ENCODE measurements at places on chromosomes 5 and 9. TPM values are rescaled to one million over a fixed set of nuclear protein-coding genes. Genes with fewer than 3 reads are reported as not detected.

DNA sequence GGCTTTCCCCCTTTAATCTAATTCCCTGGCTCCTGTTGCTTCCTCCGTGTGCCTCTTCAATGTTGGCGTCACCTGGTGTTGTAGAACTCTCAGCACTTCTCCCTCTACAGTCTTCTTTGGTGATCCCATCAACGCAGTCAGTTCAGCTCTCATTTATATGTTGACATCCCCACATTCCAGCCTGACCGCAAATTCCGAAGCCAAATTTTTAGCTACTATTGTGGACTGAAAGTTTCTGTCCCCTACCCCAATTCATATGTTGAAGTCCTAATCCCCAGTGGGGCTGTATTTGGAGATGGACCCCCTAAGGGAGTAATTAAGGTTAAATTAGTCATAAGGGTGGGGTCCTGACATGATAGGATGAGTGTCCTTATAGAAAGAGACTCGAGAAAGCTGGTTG, 210.6 kb upstream of the ADAMTSL1 start:
- no peaks in the 10 kb centered on the region for H3K4me1 ChIP-seq
- no peak overlapping the region for H3K4me3 ChIP-seq
- no peaks in the 10 kb centered on the region for H3K36me3 ChIP-seq
- H3K27ac ChIP-seq: no peak overlapping the region
- DNase-seq: no peak

Gene SH3GL2
- total RNA-seq: not detected

Gene GBA2
- 62.2 TPM for total RNA-seq

DNA sequence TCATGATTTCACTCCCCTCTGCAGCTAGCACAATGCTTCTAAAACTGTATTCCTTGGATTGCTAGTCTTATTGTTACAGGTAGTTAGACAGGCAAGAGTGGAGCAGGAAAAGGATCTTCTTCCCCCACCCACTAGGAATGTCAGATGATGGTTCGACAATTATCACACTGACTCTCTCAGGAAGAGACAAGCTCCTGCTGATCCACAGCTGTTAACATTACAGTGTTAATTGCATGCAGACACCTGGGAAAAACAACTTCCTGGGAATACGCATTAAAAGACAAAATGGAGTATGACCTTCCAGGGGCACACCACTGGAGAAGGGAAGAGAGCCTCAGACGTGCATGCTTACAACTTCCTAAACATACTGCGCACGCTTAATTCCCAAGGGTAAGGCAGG, 46.2 kb upstream of the LIFR start:
- H3K27me3 ChIP-seq: peaks cover 19% of the 10 kb centered on the region
- no peak overlapping the region for H3K4me3 ChIP-seq
- DNase-seq: no peak
- H3K4me1 ChIP-seq: no peaks in the 10 kb centered on the region
- H3K36me3 ChIP-seq: no peaks in the 10 kb centered on the region

GRCh38 chr5:73540192-73540591, 25.2 kb downstream of the ANKRA2 start:
- H3K27ac ChIP-seq: no peak overlapping the region
- peaks cover 2% of the 10 kb centered on the region for H3K4me1 ChIP-seq
- H3K27me3 ChIP-seq: peaks cover 31% of the 10 kb centered on the region
- H3K4me3 ChIP-seq: no peak overlapping the region
- DNase-seq: no peak
- no peaks in the 10 kb centered on the region for H3K36me3 ChIP-seq

Gene RABL6
- total RNA-seq: 98.4 TPM

- peaks cover 24% of the 10 kb centered on the region for H3K27me3 ChIP-seq
- no peak overlapping the region for H3K27ac ChIP-seq
- peaks cover 11% of the 10 kb centered on the region for H3K4me1 ChIP-seq
Measured at GRCh38 chr5:1011741-1012312, 3.2 kb downstream of the NKD2 start.

Gene LIX1
- not detected for total RNA-seq

DNA sequence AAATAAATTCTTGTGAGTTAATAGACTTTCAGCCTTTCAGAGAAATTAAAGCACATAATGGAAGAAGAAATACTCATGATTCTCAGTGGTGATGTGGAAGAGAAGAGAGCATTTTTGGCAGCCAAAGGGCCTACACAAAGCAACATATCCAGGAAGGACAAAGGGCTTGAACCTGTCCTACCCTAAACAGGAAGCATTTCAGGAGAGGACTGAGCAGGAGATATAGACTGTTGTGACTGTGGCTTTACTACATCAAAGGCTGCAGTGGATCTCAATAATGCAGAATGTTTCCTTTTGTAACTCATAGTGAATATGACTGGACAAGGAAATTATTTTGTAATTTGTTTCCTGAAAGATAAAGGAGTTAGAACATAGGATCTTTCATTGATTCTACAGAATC, 1.3 kb upstream of the PARP8 start:
- no peak for DNase-seq
- peaks cover 21% of the 10 kb centered on the region for H3K4me1 ChIP-seq
- H3K27me3 ChIP-seq: no peaks in the 10 kb centered on the region
- peak overlapping the region; percentile 98 for H3K4me3 ChIP-seq
- peaks cover 14% of the 10 kb centered on the region for H3K36me3 ChIP-seq

GRCh38 chr9:84315278-84315877, 25.2 kb downstream of the SLC28A3 start:
- H3K27ac ChIP-seq: no peak overlapping the region
- H3K27me3 ChIP-seq: no peaks in the 10 kb centered on the region

Gene ABLIM3
- not detected for total RNA-seq

Gene MEGF10
- not detected for total RNA-seq

- H3K4me1 ChIP-seq: peaks cover 48% of the 10 kb centered on the region
- H3K27ac ChIP-seq: peak overlapping the region; percentile 93
- DNase-seq: no peak
- peak overlapping the region; percentile 54 for H3K4me3 ChIP-seq
- H3K36me3 ChIP-seq: peaks cover 9% of the 10 kb centered on the region
- H3K27me3 ChIP-seq: no peaks in the 10 kb centered on the region
Measured at GRCh38 chr5:154198611-154199230, 8.2 kb downstream of the GALNT10 start.

DNA sequence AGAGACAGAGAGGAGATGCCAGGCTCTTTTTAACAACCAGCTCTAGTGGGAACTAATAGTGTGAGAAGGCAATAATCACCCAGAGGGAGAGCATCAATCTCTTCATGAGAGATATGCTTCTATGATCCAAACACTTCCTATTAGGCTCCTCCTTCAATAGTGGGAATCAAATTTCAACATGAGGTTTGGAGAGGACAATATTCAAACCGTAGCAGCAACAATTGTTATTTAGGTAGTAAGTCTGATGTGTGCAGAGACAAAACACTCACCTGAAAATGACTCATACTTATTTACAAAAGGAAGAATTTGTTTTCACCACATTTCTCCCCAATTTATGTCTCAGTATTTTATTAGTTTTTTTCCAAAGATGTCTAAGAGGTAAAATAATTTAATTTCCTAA, 144.3 kb downstream of the ST8SIA4 start:
- DNase-seq: no peak
- peaks cover 3% of the 10 kb centered on the region for H3K27me3 ChIP-seq
- no peak overlapping the region for H3K4me3 ChIP-seq

Gene RANBP17
- total RNA-seq: not detected

GRCh38 chr9:135552698-135553171, 6.8 kb downstream of the OBP2A start:
- H3K4me1 ChIP-seq: no peaks in the 10 kb centered on the region
- no peaks in the 10 kb centered on the region for H3K36me3 ChIP-seq
- H3K27me3 ChIP-seq: no peaks in the 10 kb centered on the region
- DNase-seq: no peak
- H3K4me3 ChIP-seq: no peak overlapping the region
- no peak overlapping the region for H3K27ac ChIP-seq

- DNase-seq: no peak
- H3K27me3 ChIP-seq: no peaks in the 10 kb centered on the region
- no peaks in the 10 kb centered on the region for H3K4me1 ChIP-seq
- H3K36me3 ChIP-seq: no peaks in the 10 kb centered on the region
- H3K27ac ChIP-seq: no peak overlapping the region
Measured at GRCh38 chr5:12772276-12772675, 868.0 kb upstream of the CTNND2 start.

DNA sequence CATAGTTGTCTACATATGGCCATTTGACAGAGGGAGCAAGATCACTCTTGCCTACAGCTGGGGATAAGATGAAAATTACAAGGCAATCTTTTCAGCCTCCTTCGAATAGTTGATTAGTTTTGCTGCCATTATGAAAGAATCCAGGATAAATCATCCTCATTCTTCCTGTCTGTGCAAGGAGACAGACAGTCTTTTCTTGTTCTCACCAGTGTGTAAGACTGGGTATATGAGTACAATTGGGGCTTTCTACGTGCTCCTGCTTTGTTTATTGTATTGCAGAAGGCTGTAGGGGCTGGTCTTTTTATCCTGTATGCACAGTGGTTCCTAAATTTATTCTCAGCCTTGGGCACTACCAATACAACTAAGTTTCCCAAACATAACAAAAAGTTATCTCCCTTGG, 76.8 kb downstream of the SPEF2 start:
- no peaks in the 10 kb centered on the region for H3K27me3 ChIP-seq
- H3K36me3 ChIP-seq: peaks cover 6% of the 10 kb centered on the region
- no peak overlapping the region for H3K27ac ChIP-seq
- H3K4me1 ChIP-seq: no peaks in the 10 kb centered on the region
- no peak for DNase-seq
- H3K4me3 ChIP-seq: no peak overlapping the region

Gene ZBED3
- 3.6 TPM for total RNA-seq

Gene ADAMTS13
- 3.2 TPM for total RNA-seq

DNA sequence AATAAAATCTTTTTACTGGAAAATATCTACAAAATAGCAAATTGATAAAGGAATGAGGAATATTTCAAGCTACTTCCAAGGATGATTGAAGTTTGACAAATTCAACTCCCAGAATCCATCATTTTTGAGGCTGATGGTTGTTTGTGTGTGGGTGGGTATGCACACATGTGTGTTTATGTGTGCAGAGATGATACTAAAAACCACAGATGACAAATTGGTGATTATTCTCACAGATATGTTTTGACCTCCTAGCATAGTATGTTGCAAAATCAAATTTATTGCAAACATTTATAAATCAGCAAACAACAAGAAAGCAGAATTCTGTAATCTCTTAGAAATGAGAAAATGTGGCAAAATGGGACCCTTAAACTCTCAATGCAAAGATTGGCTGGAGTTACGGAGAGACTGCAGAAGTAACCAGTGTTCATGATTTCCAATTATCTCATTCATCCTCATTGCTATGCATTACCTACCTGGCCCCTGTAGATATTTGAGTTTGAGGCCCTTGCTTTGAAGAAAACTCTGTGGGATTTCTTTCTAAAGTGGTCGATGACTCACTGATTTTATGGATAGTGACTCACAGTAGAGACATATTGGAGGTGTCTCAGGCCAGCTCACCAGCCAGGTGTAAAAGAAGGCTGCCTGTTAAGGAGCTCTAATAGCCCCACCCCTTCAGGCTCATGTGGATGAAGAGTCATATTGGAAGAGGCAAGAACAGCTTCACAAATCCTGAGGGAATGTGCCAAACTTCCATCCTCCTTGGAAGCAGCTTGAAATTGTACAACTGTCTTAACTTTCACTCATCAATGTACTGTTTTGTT, 44.6 kb upstream of the TMC1 start:
- H3K27me3 ChIP-seq: no peaks in the 10 kb centered on the region
- DNase-seq: no peak
- H3K4me3 ChIP-seq: no peak overlapping the region
- H3K4me1 ChIP-seq: peaks cover 30% of the 10 kb centered on the region
- H3K36me3 ChIP-seq: no peaks in the 10 kb centered on the region

DNA sequence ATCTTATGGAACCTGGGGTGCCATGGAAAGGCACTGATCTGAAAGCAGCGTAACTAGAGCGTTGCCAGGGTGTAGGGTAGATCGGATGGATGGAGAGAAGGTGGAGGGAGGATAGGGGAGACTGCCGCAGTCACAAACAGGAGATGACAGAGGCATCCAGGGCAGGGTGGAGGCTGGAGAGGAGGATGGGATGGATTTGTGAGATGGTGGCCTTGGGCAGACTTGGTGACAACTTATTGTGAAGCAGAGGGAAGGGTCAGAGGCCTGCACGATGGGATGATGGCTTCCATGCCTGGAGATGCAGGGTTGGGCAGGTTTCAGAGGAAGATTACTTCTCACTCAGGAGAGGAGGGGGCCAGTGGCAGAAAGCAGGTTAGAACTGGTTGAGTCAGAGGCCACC, 2.4 kb downstream of the GLIPR2 start:
- H3K27me3 ChIP-seq: peaks cover 18% of the 10 kb centered on the region
- H3K36me3 ChIP-seq: peaks cover 18% of the 10 kb centered on the region
- H3K27ac ChIP-seq: peak overlapping the region; percentile 53
- no peak for DNase-seq
